Activated CD4-positive, alpha-beta T cell treated with anti-CD3 and anti-CD28 coated beads, Interleukin-2, amount 10 ng/mL, durations not matched to agents 7 days and 5 days (primary cell): ENCODE measurements at places on chromosomes 11 and 22.

GRCh38 chr11:16876053-16876752 lies 137.8 kb downstream of the C11orf58 start:
- DNase-seq = no peak

GRCh38 chr11:118610773-118611432 lies 3.5 kb downstream of the PHLDB1 start:
- DNase-seq = peak; percentile 78

GRCh38 chr11:117546431-117547194 lies 219.0 kb downstream of the CEP164 start:
- no peak for DNase-seq

DNA sequence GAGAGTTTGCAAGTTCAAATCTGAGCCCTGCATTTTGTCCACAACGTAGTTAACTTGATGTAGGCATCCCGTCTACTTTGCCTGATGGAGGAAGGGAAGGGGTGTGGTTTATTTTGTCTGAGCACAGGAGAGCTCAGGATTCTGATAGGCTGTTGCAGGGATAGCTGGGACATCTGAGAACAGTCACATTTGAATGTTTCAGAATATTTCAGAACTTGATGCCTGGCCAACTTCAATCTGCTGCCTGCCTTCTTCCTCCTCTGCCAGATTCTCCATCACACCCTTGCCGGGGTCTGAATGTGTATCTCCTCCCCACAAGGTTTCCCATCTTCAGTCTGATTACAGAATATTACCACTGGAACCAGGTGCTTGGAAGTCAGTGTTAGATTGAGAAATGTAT lies 51.6 kb downstream of the NTM start:
- DNase-seq = no peak

- DNase-seq = peak; percentile 26
These were observed 80.0 kb upstream of the PPARA start for GRCh38 chr22:46070215-46070802.

- DNase-seq = no peak
These were observed 695 bp downstream of the RCE1 start for GRCh38 chr11:66843776-66844495.

GRCh38 chr11:15673408-15673831 lies 558.7 kb downstream of the INSC start:
- DNase-seq = no peak

- no peak for DNase-seq
These were observed 37.3 kb downstream of the PHF21B start for GRCh38 chr22:44972363-44973083.

DNA sequence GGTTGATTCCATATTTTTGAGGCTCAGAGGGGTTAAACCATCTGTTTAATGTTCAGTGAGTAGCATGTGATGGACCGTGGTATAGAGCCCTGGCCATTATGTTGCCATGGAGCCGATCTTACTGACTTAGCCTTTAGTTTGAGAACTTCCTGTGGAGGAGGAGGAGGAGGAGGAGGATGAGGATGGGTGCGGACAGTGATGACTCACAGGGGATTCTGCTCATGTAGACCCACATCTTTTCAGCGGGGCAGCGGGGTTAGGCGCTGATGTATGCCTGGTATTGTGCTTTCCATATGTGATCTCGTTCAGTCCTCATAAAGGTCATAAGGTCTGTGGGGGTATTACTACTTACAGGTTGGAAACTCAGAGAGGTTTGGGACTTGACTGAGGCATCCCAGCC lies 13.9 kb downstream of the STX3 start:
- DNase-seq = no peak

DNA sequence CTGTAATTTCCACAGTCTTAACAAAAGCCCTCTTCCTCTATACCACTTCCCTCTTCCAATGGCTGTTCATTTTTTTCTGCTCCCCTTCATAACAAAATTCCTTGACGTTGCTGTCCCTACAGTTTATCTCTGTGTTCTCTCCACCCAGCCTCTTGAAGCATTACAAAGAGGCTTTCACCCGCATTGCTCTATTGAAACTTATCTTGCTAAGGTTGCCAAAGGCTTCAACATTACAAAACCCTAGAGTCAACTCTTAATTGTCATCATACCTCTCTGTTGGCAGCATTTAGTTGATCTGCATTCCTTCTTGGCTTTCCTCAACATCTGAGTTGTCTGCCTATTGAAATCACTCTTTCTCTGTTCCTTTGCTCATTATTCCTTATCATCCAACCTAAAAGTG lies 1055.7 kb downstream of the JRKL start:
- no peak for DNase-seq

DNA sequence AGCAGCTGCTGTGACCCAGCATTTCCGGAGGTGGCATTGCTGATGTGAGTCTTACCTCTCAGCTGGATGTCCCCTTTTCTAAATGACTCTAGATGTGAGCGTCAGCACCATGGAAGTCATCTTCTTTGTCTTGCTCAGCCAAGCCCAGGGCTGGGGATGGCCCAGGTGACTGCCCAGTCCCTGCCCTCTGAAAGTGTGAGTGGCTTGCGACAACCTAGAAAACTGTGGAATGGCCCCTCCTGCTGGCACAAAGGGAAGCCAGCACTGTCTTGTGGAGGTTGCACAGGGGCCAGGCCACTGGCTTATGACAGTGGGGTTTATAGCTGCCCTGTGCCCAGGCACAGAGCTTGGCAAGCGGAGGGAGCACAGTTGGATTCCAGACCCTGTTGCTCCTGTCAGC lies 6.2 kb downstream of the TUB start:
- no peak for DNase-seq

- DNase-seq = no peak
These were observed 12.9 kb downstream of the RTN4R start for GRCh38 chr22:20254975-20255946.

- DNase-seq = no peak
These were observed 70.4 kb upstream of the ARHGAP20 start for GRCh38 chr11:110782616-110783015.

DNA sequence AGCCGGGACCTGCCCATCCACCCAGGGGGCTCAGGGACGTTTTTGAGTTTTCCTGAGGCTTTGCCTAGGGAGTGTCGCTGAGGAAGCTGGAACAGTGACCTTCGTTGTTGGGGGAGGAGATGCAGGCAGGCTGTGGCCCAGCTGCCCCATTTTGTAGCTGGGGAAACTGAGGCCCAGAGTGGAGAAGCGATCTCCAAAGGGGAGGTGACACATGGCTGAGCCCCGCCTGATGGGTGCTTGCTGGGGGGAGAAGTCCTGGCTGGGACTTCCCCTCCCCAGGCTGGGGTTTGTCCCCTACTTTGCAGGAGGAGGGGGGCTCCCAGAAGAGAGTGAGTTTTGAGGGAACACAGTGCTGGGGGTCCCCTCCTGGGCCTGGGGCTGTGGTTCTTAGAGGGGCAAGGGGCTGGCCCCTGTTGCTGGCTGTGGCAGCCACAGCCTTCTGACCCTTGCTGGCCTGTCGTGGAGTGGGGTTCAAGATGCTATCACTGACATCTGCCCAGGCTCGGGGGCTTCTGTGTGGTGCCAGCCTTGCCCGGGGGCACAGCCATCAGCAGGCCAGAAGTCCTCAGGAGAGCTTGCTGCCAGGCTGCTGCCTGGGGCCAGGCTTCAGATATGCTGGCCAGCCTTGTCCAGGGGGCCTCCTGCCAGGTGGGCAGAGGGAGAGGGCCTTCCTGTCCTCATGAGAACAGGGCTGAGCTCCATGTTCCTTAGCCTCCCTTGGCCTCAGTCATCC lies 21.4 kb downstream of the KCNQ1 start:
- no peak for DNase-seq

- DNase-seq = no peak
These were observed 149.5 kb downstream of the COMMD9 start for GRCh38 chr11:36139767-36140166.

GRCh38 chr22:44328326-44328725 lies 15.6 kb upstream of the SHISAL1 start:
- DNase-seq = no peak

- DNase-seq = peak; percentile 4
These were observed 18.4 kb upstream of the TMEM191C start for GRCh38 chr22:21448627-21449416.

- no peak for DNase-seq
These were observed 18.6 kb downstream of the EMID1 start for GRCh38 chr22:29224121-29224858.

DNA sequence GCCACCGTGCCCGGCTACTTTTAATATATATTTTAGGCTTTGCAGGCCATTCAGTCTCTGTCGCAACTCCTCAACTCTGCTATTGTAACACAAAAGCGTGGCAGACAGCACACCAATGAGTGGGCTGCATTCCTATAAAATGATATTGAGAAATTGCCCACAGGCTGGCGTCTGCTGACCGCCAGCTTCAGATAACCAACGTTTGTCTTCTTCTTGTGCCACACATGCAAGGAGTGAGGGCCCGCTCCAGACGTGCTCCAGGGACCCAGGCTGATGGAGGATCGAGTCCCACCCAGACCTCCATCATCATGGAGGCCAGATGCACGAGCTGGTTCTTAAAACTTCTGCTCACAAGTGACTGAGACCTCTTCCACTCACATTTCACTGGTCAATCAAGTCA lies 35.4 kb upstream of the LINC01488 start:
- DNase-seq = no peak

DNA sequence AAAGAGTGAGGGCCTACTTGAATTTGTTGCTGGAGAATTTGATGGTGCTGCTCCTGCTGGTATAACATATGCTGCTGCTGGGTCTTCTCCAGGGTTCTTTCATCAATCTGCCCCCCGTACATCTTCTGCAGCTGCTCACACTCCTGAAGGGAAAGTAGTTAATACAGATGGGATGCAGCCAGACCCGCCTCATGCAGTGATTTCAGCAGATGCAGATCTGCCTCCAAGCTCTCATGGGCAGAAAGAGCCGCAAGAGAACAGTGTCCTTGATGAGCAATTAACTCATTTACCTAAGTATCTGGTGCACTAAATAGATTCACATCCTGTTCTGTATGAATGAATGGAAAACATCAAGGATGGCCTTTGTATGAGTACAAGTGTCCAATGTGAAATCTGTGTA lies 24.8 kb upstream of the APOA1 start:
- no peak for DNase-seq

DNA sequence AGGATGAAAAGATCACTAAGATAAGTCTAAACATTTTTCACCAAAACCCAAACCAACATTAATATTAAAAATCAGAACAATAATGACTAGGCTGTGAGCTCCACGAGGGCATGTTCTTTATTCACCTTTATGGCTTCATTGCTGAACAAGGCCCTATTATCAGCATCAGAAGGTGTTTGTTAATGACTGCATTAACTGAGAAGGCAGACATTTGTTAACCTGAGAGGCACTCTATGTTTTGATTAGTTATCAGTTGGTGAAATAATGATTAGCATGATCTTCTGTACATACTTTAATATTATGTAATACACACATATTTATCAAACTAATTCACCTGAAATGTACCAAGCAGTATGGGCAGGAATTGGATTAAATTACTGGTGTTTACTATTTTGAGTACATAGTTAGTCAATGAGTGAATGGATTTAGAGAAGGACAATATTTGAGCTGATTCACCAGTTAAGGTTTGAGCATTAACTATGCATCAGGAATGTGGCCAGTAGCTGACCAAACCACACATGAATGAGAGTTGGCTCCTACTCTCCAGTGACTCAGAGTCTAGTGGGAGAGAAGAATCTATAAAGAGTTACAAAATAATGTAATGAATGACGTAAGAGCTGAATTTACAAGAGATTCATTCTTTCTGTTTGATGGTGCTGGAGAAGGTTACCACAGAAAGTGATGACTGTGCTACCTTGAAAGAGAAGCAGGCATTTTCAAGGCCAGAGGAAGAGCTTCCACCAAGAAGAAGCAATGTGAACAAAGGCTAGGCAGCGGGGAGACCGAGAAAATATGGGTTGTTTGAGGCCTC lies 6.7 kb downstream of the IL18 start:
- DNase-seq = no peak

DNA sequence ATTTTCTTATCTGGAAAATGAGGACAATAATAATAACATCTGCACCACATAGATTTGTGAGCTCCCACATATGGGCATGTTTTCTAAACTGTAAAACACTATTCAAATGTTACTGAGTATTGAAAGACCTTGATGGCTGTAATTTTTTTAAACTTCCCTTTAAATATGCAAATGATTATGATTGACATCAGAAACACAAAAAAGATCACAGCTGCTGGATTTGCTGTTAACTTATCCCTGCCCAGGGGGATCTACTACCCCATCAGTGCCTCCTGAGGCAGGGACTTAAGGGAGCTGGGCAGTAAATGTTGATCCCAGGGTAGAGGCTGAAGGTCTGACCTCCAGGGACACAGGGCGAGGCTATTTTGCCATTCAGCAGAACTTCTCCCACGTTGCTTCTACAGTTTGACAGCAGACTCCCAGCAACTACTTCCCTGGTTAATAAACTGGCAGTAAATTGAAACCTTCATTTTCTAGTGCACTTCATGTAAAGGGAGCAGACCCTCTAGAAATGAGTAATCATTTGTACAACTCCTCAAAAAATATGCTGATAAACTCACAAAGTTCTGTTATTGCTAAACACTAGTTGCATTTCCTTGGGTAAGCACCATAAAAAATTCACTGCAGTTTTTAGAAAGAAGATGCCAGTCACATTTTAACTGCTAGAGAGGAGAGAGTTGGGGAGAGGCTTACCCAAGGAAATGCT lies 20.3 kb downstream of the TMPRSS5 start:
- no peak for DNase-seq

DNA sequence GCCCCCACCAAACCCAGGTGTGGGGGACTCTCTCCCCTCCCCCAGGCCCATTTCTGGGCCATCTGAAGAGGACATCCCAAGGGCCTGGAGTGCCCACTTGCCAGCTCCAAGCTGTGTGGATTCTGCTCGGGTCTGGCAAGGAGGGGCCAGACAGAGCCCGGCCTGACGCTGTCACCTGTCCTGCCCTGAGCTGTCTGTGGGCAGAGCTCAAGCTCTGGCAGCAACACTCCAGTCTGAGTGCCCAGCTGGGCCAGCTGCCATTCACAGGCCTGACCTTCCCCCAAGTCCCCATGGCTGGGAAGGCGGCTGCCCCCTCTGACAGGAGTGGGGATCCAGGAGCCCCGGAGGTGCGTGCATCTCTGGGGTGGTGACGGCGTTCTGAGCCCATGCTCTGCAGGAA lies 6.2 kb upstream of the PIM3 start:
- no peak for DNase-seq

GRCh38 chr11:59254286-59254685 lies 41.6 kb upstream of the MPEG1 start:
- DNase-seq = no peak

GRCh38 chr11:119828819-119829218 lies 99.8 kb upstream of the NECTIN1 start:
- no peak for DNase-seq

GRCh38 chr11:76287227-76287626 lies 80.9 kb upstream of the WNT11 start:
- no peak for DNase-seq

- DNase-seq = no peak
These were observed 58.3 kb downstream of the AMOTL1 start for GRCh38 chr11:94826415-94826814.
